H7 (cell line): ENCODE measurements at places on chromosomes 6 and 20.

- DNase-seq: no peak
Observed at GRCh38 chr20:57943950-57944349, 234.1 kb upstream of the PMEPA1 start.

DNA sequence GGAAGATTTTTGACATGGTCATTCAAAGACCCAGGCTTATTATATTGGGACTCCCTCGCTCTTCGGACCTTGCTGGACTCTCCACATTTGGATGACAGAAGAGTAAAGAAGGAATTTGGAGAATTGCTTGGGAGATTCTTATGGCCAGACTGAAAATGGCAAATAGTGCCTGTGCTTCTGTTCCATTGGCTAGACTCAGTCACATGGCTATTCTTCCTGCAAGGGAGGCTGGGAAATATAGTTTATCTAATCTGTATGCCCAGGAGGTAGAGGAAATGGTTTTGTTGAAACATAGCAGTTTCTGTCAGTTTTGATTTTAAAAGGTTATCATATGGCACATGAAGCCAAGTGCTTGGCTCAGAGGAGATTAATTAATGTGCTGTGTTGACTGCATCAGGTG lies 286.6 kb upstream of the JAG1 start:
- DNase-seq: no peak

DNA sequence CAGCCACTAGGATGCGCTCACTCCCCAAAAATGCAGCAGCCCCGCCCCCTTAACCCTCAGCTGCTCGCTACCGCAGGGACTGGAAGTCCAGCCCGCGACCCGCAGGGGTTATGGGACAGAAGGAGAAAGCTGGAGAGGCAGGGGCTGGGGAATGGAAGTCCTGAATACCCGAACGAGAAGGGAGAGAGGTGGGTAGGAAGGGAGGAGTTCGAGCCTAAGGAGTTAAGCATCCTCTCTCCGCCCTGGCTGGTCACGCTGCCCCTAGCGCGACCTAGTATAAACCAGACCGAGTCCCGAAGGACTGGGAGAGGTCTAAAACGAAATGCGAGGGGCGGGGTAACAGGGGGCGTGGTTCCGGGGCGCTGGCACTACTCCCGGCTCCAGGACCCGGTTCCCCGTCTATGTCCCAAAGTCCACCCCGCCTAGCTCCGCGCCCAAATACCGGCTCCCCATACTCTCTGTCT lies 448 bp upstream of the DDAH2 start:
- DNase-seq: peak; percentile 95

- no peak for DNase-seq
Observed at GRCh38 chr6:43009124-43009523, 4.6 kb downstream of the MEA1 start.

DNA sequence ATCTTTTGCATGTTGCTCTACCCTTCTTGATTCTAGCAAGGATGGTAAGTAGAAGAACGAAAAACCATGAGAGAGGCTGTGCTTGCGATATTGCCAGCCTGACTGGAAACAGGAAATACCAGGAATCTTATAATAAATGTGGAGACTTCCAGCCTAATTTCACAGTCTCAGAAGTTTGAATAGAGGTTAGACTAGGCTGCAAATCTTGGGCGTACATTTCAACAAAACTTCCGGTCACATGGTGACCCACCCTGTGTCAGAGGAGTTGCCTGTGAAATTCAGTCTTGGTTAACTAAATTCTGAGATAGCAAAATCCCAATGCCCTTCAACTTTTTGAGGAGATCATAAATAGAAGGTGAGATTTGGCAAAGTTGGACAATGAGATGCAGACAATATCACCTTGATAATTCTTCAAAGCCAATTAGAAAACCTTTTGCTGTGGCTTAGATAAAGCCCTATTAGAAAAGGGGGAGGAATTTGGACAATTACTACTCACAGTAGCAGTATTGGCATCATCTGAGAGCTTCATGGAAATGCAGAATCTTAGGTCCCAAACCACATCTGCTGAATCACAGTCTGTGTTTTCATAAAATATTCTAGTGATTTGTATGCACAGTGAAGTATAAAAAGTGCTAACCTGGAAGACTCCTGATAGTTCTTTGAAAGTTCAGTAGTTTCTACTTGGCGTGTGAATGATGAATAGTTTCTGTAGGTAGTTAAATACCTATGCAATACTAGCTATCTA lies 262.0 kb upstream of the JAG1 start:
- no peak for DNase-seq

DNA sequence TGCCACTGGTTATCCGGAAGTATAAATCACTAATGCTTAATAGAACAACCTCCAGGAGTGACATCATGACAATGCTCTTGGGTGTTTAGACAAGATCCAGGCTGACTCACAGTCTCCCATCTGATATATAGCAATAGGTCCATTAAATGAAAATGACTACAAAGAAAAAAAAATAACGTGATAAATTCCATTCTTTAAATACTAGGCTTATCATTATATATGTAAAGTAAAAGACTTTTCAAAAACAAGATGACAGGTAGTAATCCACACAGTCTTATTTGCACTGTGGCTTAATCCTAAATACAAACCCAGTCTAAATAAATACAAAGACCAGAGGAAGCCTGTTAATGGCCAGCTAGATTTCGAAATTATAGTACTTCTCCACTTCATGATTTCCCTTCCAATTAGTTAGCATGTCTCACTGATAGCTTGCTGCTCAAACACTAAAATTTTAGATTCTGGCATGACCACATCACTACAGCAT lies 149.1 kb upstream of the BEND3 start:
- DNase-seq: no peak

DNA sequence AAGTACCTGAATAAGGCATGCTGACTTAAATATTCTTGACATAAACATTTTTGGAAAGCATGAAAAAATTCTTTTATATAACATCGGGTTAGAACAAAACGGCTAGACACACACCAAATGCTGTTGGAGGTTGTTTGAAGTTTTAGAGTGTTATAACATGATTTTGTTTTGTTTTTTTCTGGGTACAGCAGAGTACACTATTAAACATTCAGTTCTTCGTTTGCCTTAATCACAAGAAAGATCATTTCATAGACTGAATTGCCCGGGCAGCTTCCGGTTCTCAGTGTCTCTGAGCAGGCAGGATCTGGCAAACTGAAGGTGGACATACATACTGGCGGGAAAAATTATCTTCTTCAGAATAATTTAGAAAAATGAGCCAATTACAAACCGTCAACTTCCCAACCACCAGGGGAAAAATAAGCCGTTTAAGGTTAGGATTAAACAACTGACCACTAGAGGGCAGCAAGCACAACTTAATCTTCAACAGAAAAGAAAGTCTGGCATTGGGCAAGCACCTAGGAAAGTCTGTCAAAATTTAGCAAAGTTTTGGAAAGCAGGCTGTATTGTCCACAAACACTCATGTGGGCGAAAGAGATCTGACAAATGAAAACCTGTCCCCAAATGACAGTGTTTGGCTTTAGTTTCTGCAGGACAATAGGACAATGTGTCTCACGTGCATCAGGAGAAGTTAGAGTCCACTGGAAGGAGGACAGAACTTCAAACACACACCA lies 15.0 kb downstream of the ZNF217 start:
- peak; percentile 69 for DNase-seq

GRCh38 chr6:50097966-50098640 lies 48.4 kb upstream of the DEFB112 start:
- no peak for DNase-seq

GRCh38 chr6:12785301-12785700 lies 68.7 kb downstream of the PHACTR1 start:
- no peak for DNase-seq

DNA sequence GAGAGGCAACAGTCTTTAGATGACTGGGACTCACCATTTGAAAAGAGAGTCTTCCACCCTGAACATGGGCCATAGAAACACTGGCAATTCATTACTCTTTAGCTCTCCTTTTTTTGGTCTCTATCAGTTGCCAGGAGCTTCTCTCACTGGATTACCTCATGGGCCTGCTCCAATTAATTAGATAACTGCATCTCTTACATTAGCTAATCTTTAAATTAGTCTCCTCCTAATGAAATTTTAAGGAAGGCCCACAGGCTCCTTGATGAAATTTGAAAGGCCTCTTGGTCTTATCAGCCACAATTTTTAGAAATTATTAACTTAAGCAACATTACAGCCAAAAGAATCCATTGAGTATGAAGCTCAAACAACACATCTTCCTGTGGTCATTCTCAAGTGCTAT lies 184.4 kb downstream of the UNC5CL start:
- no peak for DNase-seq

DNA sequence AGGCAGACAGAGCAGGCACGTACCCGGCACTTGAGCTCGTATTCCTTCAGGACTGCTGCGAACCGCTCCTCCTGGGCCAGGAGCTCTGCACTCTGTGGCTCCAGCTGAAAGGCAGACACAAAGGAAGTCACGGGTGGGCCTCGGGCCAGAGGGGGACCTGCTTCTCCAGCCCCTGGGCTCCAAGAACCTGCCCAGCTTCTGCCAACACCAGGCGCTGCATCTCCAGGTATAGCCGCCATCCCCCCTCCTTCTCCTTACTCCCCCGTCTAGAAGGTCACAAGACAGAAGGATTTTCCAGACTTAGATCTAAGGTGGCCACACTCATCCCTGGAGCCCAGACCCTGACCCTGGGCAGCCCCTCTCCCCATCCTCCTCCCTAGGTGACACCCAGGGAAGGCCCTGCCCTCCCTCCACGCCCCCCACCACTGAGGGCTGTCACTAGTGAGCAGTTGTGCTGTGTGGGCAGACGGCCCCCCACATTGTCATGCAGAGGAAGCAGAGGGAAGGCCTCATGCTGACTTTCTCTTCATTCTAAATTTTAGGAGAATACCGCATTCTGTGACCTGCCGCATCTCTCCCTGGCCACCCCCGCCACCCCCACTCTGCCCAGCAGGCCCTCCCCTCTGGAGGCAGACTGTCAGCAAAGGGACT lies 81.9 kb downstream of the GINS1 start:
- peak; percentile 87 for DNase-seq

- DNase-seq: no peak
Observed at GRCh38 chr6:124721331-124721730, 240.9 kb upstream of the RNF217 start.

GRCh38 chr6:167898673-167899311 lies 72.1 kb downstream of the AFDN start:
- DNase-seq: no peak

DNA sequence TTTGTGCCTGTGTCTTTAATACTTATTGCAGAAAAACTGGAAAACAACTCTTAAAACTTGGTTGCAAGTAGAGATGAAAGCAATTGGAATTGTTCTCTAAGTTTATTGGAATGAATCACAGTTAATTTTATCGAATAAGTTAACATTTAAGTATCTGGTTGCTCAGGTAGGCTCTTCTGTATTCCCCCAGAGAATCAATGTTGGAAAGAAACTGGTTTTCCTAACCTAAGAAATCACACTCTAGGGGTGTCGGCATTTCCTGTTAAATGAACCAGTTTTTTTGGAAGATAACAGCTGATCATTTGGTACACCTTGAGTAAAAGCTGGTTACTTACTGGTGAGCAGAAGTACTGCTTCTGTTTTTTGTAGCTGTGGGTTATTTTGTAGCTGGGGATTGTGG lies 5.2 kb downstream of the TFAP2C start:
- no peak for DNase-seq

- DNase-seq: peak; percentile 20
Observed at GRCh38 chr6:168149015-168149414, 70.0 kb upstream of the FRMD1 start.

DNA sequence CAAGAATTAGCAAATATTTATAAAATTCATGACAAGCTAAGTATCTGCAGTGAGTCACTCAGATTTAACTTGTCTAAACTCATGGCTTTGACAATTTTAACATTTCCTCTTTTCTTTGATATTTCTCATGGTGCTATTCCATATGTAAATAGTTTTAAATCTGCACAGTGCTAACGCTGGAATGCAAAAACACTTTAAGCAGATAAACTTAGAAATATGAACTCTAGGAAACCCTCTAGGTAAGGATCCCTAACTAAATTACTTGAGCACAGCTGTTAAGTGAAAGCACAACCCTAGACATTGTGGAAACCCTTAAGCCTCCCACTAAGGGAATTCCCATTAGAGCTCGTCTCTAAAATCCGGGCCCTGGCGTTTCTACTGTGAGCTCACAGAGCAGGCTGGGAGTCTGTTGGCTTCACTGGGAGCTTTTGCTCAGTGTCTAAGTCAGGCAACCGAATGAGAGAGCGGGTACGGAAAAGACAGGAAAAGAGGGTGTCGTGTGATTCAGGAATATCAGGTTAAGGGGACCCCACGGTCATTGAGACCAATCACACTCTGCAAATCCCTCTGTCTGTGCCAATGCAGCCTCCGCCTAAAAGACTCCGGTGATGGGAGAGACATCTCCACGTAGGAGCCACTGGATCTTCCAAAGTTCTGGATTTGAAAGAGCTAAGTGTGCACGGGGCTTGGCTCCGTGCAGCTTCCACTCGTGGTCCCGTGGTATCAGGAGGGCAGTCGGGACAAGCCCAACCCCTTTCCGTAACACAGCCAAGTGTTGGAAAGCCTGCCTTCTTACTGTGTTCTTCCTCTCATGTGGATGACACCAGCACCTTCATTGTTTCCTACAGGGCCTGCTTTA lies 112.3 kb upstream of the RPS6KA2 start:
- DNase-seq: no peak

DNA sequence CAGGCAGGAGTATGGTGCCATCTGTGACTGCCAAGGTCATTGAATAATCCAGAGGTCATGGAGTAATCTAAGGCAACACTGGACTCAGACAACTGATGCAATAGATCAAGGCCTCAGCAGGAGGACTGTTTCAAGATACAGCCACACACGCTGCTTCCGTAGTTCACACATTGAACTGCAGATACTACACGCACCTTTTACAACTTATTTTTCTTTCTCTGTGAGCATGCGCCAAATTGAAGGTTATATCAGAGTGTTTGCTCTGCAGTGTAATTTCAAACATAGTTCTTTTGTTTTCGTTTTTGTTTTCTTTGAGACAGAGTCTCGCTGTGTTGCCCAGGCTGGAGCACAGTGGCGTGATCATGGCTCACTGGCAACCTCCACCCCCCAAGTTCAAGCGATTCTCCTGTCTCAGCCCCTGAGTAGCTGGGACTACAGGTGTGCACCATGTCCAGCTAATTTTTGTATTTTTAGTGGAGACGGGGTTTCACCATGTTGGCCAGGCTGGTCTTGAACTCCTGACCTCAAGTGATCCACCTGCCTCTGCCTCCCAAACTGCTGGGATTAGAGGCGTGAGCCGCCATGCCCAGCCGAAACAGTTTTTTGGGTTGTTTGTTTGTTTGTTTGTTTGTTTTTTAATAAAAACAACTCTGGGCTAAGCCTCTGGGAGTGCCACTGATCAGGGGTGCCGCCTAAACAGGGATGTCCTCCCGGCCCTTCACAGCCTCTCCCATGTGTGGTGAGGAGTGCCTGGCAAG lies 96.6 kb upstream of the NAA20 start:
- no peak for DNase-seq

GRCh38 chr6:30322527-30323501 lies 3.9 kb upstream of the TRIM39 start:
- DNase-seq: no peak

- no peak for DNase-seq
Observed at GRCh38 chr6:81003156-81003555, 749.3 kb downstream of the TENT5A start.
